Activated naive CD8-positive, alpha-beta T cell treated with anti-CD3 and anti-CD28 coated beads, Interleukin-2, amount 10 ng/mL, durations not matched to agents 7 days and 5 days (primary cell): ENCODE measurements at places on chromosomes 4 and X.

- no peak for DNase-seq
These were observed 38.8 kb upstream of the MAD2L1 start for GRCh38 chr4:120105472-120105871.

- no peak for DNase-seq
These were observed 376.5 kb downstream of the CCSER1 start for GRCh38 chr4:90503677-90504076.

- no peak for DNase-seq
These were observed 322.5 kb downstream of the EVC2 start for GRCh38 chr4:5385741-5386311.

- DNase-seq, result no peak
These were observed 71.0 kb downstream of the GPAT3 start for GRCh38 chr4:83606898-83607297.

- DNase-seq, result no peak
These were observed 131.4 kb upstream of the NAP1L5 start for GRCh38 chr4:88828842-88829571.

DNA sequence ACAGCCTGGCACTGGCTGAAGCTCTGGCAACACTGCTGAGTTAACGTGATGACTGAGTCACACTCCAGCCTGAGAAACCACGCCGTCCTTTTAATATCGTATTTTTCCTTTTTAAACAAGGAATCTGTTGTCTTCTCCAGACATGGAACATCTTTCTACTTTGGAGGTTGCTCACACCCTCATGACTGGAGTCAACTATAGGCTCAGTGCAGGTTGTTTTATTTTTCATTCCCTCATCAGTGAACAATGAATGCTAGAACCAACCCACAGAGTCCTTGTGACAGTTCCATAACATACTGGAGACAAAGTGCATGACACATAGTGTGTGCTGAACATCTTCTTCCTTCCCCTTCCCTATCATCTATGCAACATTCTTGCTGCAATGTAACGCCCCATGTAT is 76.8 kb upstream of the CPEB2 start:
- no peak for DNase-seq

DNA sequence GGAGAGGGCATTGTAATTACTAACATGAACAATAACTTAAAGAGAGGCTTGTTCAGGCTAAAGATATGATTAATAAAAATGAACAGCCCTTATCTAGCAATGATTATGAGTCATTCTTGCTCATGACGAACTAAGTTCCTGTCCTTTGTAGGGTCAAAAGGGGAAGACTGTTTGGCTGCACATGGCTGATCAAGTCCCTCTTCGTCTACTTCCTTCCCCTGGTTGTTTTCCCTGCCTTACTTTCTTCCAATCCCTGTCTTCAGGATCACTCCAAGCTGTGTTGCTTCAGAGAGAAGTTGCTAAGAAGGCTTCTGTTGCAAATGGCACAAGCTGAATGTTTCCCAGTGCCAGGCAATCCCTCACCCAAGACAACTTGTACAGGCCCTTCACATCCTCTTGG is 115.0 kb upstream of the HS3ST1 start:
- DNase-seq, result no peak

DNA sequence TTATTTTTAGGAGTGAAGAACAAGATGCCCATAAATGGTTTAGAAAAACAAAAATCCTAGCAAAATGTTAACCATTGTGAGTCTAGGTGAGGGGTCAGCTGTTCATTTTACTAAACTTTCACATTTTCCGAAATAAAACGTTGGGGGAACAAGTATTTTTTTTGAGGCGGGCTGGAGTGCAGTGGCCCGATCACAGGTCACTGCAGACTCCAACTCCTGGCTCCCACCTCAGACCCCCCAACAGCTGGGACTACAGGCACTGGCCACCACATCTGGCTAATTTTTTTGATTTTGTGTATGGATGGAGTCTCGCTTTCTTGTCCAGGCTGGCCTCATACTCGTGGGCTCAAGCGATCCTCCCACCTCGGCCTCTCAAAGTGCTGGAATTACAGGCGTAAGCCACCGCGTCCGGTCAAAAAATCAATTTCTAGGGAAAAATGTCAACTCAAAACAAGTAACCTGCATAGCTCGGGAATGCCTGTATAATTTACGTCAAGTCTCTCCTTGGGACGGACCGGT is 742 bp upstream of the TAF1 start:
- DNase-seq, result no peak

GRCh38 chr4:141768954-141769353 is 132.6 kb downstream of the IL15 start:
- DNase-seq, result no peak

DNA sequence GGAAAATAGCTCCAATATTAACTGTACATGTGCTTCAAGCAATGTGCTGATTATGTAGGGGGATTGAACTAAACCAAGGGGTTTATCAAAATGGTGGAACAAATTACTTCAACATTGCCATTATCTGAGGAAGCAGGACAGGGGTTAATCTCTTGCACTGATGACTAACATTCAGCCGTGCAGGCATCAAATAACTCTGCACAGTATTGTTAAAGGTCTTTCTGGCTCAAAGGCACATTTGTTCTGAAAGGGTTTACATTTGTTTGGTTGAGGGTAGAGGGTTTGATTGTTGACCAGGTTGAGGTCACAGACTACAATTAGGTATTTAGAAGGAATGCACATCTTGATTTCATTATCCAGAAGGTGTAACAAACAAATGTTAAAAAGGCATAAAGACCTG is 32.2 kb upstream of the CCSER1 start:
- no peak for DNase-seq

DNA sequence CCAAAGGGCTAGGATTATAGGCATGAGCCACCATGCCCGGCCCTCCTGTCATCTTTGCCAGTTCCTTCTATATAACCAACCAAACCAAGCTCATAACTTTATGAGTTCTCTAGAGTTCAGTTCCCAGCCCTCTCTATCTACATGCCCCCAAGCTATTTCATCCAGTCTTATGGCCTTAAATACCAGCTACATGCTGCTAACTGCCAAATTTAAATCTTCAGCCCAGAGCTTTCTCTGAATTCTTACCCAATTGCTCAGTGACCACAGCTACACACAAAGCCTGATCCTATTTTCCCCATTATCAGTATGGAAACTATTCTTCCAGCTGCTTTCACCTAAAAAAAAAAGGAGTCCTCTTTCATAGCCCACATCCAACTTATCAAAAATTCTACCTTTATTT is 23.1 kb downstream of the TMEM184C start:
- no peak for DNase-seq

DNA sequence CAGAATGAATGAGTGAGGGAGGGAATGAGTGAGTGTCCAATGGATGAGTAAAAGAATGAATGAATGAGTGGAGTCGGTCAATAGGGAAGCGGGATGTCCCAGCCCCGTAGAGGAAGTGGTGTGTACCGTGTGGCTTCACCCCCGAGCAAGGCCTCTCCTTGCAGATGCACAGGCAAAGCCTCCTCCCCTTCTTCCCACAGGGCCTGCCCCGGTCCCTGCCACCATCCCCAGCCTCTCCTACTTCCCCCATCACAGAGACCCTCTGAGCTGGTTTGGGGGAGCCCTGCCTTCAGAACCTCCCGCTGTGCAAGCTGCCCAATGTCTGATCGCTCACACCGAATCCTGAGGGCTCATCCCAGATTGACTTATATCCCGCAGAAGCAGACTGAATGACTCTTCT is 13.6 kb downstream of the HTRA3 start:
- DNase-seq, result no peak

DNA sequence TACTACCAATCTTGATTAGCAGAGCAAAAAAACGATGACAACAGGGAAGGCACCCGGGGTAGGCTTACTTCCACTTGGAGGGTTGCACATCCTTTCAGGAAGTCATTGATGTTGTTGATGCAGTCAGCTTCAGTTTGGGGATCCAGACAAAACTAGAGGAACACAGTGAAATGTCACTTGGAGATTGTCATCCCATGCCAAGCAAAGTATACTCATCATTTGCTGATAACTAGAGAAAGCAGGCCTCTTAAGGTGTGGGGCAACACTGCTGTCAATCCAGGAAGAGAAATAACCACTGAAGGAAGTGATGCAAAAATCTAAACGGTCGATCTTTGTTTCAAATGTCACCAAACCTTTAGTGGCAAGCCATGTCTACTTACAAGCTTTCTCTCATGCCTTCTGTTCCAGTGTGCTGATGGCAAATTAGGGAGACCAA is 1.4 kb downstream of the ARHGEF6 start:
- no peak for DNase-seq

DNA sequence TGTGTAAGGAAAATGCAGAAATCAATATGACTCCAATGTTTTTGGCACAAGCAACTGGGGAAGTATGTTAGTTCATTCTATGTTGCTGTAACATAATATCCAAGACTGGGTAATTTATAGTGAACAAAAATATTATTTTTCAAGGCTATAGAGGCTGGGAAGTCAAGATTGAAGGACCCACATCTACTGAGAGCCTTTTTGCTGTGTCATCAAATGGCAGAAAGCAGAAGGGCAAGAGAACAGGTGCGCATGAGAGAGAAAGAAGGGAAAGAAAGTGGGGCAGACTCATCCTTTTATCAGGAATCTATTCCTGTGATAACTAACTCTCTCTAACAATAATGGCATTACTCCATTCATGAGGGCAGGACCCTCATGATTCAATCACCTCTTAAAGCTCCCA is 237.2 kb downstream of the FAT4 start:
- DNase-seq, result no peak

DNA sequence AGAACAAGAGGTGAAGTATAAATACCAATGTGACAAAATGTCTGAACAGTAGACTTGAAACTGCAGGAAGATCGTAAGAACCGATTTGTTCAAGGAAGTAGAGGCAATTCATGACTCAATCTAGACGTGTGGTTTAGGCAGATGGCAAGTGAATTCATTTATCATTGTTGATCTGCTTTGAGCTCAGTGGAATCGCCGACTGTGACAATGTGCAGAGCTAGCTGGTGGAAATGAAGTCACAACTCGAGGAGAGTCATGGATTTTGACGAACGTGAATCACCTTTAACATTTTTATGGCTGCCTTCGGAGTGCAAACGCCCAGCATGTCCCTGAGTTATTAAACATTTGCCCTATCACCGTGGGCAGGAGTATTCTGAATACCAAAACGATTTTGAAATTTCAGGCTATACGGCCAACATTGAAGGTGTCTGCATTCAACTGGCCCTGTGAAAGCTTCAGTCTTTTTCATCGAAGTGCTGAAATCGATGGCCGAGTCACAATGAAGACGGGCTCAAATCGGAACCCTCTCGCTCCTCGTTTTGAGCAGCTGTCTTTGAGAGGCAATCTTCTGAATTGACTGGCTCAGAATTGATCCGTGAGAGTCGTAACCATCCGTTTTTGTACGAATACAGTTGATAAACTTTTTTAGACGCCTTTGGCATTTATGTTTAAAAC is 689 bp upstream of the OGT start:
- DNase-seq, result peak; percentile 33

- no peak for DNase-seq
These were observed 39.3 kb downstream of the SMPX start for GRCh38 chrX:21718575-21718974.

DNA sequence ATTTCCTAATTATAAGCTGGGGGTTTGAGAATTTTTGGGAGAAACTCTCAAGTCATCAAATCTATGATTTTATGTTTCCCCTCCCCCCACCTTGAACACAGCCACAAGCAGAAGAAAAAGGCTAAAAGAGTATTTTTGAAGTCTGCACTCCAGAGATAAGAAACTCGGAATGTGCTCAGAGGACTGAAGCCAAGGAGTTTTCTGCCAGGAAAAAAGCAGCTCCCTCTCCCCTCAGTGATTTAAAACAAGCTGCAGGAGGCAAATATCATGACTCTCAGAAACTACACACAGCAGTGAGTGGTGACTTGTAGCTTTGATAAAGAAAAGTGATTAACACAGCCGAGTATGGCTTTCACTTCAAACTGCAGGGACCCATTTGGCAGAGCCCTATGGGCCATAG is 800.2 kb upstream of the FTHL17 start:
- no peak for DNase-seq

- DNase-seq, result peak; percentile 19
These were observed 23.2 kb upstream of the ASMTL start for GRCh38 chrX:1475881-1476280.

DNA sequence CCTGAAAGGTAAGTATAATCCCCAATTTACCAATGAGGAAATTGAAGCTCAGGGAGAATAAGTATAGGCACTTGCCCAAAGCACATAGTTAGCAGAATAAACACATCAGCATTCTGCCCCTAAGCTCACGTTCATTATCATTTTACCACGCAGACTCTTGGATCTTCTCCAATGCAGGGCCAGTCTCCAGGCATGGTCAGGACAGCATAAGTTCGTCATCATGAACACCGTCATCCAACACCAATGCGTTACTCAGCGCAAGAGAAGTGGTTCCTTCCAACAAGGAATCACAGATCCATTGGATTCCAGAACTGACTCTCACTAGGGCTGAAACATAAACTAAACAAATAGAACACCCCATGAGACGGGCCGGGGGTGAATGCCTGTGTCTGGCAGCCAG is 86.5 kb upstream of the GPM6B start:
- no peak for DNase-seq
